ENCODE measurements at places on chromosomes 6 and 20.

DNA sequence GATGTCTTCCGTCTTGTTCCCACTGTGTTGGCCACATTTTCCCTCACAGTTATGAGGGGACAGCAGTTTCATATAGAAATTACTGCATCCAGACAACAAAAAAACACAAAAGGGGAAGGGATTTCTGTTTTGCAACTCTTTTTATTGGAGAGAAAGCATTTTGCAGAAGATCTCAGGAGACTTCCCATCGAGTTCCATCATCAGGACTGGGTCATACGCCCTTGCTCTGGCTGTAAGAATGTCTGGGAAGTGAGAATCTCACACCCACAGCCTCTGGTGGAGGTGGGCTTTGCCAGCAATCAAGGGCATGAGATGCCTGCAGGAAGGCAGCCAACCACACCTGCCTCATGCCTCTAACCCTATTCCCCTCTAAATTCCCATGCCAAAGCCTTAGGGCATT, 5.8 kb upstream of the IGF2R start:
- DNase-seq, result no peak

- no peak for DNase-seq
Measured at GRCh38 chr6:155426408-155426945, 29.2 kb downstream of the NOX3 start.

DNA sequence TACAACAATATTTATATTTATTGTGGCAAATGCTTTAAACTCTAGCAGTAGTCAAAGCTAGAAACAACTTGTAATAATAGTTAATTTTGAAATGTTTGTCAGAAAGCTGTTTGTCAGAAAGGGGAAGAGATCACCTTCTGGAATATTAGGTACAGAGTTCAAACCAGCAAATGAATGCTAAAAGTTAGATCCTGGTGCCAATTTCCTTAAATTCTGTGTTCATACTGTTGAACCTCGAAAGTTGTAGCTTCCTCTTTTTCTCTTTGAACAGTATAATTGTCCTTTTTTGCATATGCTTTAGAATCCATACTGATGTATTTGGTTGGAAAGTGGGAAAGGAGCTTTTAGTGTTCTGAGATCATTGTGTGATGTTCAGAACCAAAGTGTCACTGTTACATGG, 22.4 kb downstream of the ITCH start:
- DNase-seq, result no peak

DNA sequence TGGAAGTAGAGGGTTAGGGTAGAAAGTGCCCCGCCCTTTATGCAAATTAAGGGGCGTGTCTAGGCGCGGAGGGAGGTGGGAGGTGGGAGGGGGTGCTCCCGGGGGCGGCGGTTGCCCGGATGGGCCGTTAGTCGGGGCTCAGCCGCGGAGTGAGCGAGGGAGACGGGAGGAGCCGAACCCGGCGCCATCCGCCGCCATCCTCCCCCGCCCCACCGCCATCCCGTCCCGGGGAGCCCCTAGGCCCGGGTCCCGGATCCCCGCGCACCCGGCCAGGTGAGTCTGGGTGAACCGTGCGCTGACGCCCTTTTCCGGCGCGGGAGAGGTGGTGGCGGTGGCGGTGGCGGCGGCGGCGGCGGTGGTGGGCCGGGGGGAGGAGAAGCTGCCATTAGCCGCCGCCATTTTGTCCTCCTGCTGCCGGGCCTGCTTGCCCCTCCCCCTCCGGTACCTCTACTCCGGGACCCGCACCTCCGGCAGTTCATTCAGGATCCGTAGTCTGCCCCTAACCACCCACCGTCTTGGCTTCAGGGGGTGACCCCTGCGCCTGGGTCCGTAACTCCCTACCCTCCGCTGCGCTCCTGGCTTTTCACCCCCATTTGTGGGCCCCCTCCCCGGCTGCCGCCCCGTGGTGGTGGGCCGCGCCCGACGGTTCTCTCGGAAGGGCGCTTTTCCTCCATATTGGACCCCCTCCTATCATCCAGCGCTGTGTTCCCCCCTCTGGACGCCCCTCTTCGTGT, at the start of gene PRRC2A:
TSS of gene PRRC2A (plus strand) at position 130 of the 734 bp plus-strand sequence. CDS start 2,075 bp downstream, outside the sequence.
- peak; percentile 68 for DNase-seq

DNA sequence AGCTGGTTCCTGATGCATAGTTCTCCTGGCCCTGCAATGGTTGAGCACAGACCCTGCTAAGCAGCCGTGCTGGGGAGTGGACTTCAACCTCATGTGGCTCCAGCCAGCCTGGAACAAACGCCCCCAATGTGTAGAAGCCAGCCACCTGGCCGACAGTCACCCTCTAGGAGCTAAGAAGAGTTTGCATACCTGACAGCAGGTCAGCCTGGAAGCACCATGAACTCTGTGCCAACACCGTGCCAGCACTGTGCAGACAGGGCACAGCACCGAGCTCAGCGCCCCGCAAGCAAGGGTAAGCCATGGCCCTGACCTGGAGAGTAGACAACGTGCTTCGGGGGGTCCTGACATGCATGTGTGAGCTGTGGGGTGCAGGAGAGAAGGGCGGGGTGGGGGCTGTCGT, 356.3 kb downstream of the ZFAND3 start:
- DNase-seq, result no peak

GRCh38 chr6:131756039-131756438, 45.2 kb upstream of the CTAGE9 start:
- DNase-seq, result no peak

GRCh38 chr6:7691021-7691420, 34.9 kb upstream of the BMP6 start:
- no peak for DNase-seq

- DNase-seq, result no peak
Measured at GRCh38 chr20:64077094-64077493, 2.2 kb downstream of the RGS19 start.

GRCh38 chr20:59932616-59933295, 681 bp downstream of the SYCP2 start:
- no peak for DNase-seq

GRCh38 chr6:2921520-2922115, 18.5 kb upstream of the SERPINB9 start:
- DNase-seq, result no peak

DNA sequence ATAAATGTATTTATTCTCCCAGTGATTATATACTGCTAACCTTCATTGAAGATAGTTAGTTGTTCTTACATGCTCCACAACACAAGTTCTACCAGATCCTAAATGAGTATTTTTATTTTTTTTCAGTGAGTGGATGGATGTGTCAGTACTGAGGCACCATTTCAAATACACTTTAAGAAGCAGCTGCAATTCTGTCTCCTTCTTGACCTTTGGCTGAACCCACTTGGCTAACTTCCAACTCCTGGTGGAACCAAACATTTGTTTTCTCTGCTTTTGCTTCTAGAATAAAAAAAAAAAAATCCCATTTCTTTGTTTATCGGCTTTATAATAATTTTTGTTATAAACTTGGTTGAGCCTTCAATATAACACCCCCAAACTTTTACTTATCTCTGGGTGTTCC, 458.3 kb upstream of the MAP3K7 start:
- no peak for DNase-seq

Measured in activated T-cell treated with anti-CD3 and anti-CD28 coated beads for 1 hour (primary cell).